CD4-positive, alpha-beta T cell treated with Interleukin-17A for 4 hours (primary cell): ENCODE measurements at places on chromosomes 16 and 17.

DNA sequence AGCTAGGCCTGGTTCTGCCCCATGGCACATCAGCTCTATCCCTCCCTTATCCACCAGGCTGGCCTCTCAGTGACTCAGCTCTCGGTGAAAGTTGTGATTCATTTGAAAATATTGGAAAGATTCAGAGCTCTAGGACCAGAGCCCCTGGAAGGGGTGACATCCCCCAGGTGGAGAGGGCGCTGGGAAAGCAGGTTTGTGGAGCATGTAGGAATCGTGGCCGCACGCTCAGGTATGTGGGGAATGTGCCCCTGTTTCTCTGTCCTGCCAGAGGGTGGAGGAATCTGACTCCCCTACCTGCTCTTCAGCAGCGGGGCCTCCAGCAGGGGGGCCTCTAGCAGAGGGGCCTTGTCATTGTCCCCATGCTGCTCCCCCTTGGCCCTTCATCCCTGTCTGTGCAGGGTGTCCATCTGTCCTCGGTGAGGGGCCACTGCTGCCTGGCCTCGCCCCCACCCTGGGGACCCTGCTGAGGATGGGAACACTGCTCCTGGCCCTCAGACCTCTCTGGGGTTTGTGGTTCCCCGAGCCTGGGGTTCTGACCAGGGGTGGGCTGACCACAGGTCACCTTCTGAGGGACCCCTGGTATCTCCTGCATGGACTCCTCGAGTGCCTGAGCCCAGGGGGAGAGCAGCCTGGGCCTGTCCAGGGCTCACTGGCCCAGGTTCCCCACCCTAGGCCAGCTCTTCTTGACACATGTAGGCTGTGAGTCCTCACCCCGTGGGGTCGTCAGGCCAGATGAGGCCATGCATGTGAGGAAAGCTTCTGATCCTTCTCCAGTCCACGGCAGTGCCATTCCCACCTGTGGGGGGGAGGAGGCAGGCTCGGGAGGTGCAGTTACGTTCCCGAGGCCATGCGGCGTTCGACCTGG lies 47.5 kb downstream of the NT5M start:
- DNase-seq = no peak

DNA sequence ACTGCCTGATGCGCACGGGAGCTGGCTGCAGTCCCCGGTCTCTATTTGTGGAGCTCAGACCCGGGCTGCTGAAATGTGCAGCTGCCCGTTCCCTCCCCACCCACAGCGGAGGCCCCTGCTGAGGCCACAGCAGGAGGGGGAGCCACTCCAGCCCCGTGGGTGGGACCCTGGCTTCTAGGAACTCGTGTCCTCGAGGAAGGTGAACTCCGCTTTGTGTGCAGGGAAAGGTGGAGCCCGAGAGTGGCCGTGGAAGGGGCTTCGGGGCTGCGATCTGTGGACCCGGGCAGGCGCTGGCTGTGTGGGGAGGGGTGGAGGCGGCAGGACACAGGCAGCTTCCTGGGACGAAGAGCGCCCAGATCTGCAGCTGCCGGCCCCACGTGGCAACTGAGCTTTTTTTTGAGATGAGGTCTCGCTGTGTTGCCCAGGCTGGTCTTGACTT lies 2.9 kb downstream of the CCDC154 start:
- DNase-seq = no peak

- no peak for DNase-seq
Observed at GRCh38 chr16:72749091-72749490, 298.8 kb downstream of the ZFHX3 start.

GRCh38 chr17:42273474-42274252 lies 2.5 kb downstream of the STAT5B start:
- DNase-seq = no peak

DNA sequence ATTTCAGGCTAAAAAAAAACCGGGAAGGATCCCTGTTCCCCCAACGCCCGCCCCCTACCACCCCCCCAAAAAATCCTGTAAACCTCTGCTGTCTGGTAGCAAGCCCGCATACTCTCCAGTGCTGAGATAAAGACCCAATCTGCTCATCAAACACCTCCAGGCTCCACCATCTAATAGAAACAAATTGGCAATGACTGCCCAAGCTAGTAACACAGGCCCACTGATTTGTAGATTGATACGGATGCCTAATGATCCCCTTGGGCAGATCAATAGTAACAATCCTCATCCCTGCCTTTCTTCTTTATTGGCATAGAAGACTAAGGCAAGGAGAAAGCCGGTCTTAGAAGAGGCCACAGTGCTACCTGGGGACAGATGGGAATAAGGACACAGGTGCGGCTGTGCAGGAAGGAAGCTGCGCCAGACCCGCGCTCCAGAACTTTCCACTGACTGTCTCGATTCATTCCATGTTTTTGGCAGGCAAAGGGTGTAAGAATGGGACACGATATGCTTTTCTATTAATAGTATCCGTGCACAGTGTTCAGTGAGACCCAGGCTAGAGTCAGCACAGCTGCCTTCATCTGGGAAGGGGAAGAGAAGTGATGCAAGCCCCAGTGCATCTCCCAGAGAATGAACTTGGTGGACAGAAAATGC lies 407.6 kb upstream of the PSMD7 start:
- DNase-seq = no peak

DNA sequence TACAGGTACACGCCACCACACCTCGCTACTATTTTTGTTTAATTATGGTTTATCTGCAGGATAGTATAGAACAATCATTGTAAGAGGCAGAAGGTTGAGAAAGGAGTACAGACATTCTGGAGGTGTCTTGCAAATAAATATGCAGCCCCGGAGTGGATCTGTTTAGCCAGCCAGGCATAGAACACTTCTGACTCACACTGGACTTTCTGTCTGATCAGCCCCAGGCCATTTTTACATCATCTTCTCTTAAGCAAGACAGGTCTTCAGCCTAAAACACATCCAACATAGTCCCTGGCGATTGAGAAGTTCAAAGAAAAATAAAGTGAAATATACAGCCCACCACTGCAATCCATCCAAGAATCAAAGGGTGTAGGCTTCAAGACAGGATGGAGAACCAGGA lies 81.4 kb downstream of the XYLT1 start:
- no peak for DNase-seq
